ENCODE measurements at places on chromosomes 7 and 10.

GRCh38 chr10:69645296-69646184 is 15.5 kb downstream of the FAM241B start:
- no peaks in the 10 kb centered on the region for H3K4me1 ChIP-seq
- DNase-seq: no peak
- H3K27me3 ChIP-seq: peaks cover 39% of the 10 kb centered on the region

GRCh38 chr7:4079366-4079765 is 602.7 kb upstream of the FOXK1 start:
- H3K36me3 ChIP-seq: no peaks in the 10 kb centered on the region
- no peaks in the 10 kb centered on the region for H3K4me1 ChIP-seq
- DNase-seq: no peak
- no peak overlapping the region for H3K27ac ChIP-seq
- H3K4me3 ChIP-seq: no peak overlapping the region

DNA sequence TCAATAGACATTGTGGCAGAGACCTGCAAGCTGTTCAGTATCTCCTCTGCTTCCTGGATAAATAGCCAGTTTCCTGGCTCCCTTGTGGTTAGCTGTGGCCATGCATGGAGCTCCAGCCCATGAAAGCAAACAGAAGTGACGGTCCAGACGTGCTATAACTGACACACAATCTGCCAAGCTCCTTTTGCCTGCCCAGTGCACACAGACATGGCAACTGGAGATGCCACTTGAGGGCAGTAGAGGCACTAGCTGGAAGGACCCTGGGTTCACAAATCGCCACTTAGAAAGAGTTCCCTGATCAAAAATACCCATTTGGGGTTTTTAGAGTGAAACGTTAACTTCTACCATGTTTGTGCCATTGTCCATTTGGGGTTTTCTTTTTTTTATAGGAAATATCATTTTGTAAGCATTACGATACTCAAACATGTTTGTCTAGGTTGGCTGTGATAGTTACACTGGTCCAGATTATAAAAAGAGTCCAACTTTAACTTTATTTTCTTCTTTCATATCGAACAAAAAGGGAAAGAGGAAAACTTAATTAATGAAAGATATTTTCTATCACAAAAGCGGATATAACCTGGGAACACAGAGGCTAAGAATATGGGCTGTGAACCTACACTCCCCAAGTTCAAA is 31.3 kb downstream of the KIN start:
- peaks cover 93% of the 10 kb centered on the region for H3K36me3 ChIP-seq
- H3K27ac ChIP-seq: no peak overlapping the region
- no peak overlapping the region for H3K4me3 ChIP-seq

DNA sequence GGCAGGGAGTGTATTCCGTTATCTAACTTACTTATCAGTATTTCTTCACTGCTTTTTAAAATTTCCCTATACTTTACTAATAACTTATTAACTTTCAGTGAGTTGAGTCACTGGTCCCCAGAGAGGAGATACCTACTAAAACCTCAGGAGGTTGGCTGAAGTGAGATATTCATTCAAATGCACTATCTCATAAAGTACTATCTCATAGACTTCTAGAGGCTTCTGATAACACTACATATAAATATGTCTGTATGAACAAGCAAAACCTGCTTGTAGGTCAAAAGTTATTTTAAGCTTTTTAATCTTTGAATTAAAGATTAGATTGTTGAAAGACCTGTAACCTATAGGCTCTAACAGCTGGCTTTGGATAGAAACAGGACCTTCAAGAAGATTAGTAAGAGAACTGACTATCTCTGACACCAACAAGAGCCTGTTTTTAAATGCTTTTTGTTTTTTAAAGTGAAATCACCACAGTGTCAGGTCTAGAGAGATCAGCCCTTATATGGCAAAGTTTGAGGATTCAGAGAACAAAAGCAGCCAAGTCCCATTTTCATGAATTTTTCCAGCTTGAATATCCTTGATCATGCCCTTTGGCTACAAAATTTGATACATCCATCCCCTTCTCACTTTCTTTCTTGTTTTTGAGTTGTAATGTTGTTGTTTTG is 242.2 kb downstream of the ARL4A start:
- H3K4me1 ChIP-seq: peaks cover 5% of the 10 kb centered on the region
- H3K4me3 ChIP-seq: no peak overlapping the region
- no peaks in the 10 kb centered on the region for H3K36me3 ChIP-seq
- H3K27me3 ChIP-seq: no peaks in the 10 kb centered on the region
- DNase-seq: no peak
- no peak overlapping the region for H3K27ac ChIP-seq

DNA sequence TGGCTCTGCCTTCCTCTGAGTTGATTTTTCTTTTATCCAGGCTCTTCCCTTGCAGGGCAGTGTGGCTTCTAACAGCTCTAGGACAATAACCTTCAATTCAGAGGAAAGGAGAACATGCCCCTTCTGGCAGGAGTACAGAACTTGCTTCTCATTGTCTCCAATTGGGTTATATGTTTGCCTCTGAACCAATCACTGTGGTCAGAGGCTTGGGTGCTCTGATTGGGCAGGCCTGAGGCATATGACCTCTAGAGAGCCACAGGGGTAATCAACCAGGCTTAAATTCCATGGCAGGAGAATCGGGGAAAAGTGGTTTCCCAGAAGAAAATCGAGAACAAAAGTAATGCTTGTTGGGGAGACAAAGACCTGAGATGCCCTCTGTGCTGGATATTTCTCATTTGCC is 240.0 kb downstream of the REEP3 start:
- no peak for DNase-seq
- peaks cover 13% of the 10 kb centered on the region for H3K4me1 ChIP-seq
- no peak overlapping the region for H3K4me3 ChIP-seq

- peaks cover 7% of the 10 kb centered on the region for H3K36me3 ChIP-seq
- H3K4me1 ChIP-seq: peaks cover 11% of the 10 kb centered on the region
- no peak overlapping the region for H3K4me3 ChIP-seq
- H3K27me3 ChIP-seq: no peaks in the 10 kb centered on the region
- no peak overlapping the region for H3K27ac ChIP-seq
Observed at GRCh38 chr10:127298381-127298780, 102.0 kb upstream of the INSYN2A start.

- no peak overlapping the region for H3K27ac ChIP-seq
- no peaks in the 10 kb centered on the region for H3K4me1 ChIP-seq
- no peaks in the 10 kb centered on the region for H3K27me3 ChIP-seq
- no peaks in the 10 kb centered on the region for H3K36me3 ChIP-seq
- no peak for DNase-seq
- no peak overlapping the region for H3K4me3 ChIP-seq
Observed at GRCh38 chr10:52221923-52222322, 92.2 kb upstream of the DKK1 start.

GRCh38 chr7:49434846-49435245 is 338.6 kb upstream of the VWC2 start:
- no peaks in the 10 kb centered on the region for H3K27me3 ChIP-seq
- H3K4me3 ChIP-seq: no peak overlapping the region
- H3K4me1 ChIP-seq: no peaks in the 10 kb centered on the region
- H3K27ac ChIP-seq: no peak overlapping the region
- DNase-seq: no peak

DNA sequence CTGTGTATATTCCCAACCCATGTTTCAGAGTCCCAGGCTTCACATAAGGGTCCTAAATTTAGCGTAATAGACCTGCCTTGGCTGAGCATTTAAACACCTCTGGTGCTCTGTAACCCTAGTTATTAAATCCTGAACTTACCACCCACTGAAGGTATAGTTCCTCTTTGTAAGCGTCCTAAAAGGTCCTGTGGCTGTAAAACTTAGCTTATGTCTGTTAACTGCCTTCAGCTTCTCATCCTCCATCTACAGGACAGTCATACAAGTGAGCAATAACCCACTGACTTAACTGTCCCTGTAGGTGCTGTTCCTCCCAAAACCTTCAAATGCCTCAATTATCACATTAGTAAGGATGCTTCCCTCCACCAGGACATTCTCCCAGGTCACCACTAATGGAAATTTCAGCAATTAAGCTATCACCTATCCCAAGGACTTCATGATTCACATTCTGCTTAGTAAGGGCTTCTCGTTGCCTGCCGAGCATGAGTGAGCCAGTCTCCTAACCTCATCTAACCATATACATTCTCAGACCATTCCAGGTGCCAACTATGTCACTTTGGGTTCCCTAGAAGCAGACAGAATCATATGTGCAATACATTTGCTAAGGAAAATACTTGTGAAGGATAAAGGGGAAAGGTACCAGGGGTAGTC is 55.8 kb downstream of the CASD1 start:
- no peak overlapping the region for H3K4me3 ChIP-seq
- DNase-seq: no peak
- H3K27ac ChIP-seq: no peak overlapping the region
- no peaks in the 10 kb centered on the region for H3K27me3 ChIP-seq
- H3K36me3 ChIP-seq: peaks cover 5% of the 10 kb centered on the region

GRCh38 chr7:92333866-92334265 is 88.1 kb downstream of the ANKIB1 start:
- H3K4me3 ChIP-seq: no peak overlapping the region
- H3K27me3 ChIP-seq: no peaks in the 10 kb centered on the region
- no peak for DNase-seq
- peaks cover 8% of the 10 kb centered on the region for H3K36me3 ChIP-seq
- no peaks in the 10 kb centered on the region for H3K4me1 ChIP-seq
- no peak overlapping the region for H3K27ac ChIP-seq

- H3K4me1 ChIP-seq: no peaks in the 10 kb centered on the region
- no peaks in the 10 kb centered on the region for H3K36me3 ChIP-seq
- no peak overlapping the region for H3K4me3 ChIP-seq
Observed at GRCh38 chr7:118496138-118496644, 271.7 kb downstream of the ANKRD7 start.

- peak within 1 kb of the TSS; percentile 93 for H3K27ac ChIP-seq
- peaks cover 34% of the 10 kb centered on the region for H3K4me1 ChIP-seq
- DNase-seq: peak; percentile 61
- H3K27me3 ChIP-seq: peaks cover 75% of the 10 kb centered on the region
Observed at GRCh38 chr10:92689663-92690210, at the start of gene HHEX. TSS of gene HHEX (plus strand) at chr10:92689955. CDS start at chr10:92689987, 32 bp downstream.
